ENCODE measurements at places on chromosomes 11 and 22. TPM values are rescaled to one million over a fixed set of nuclear protein-coding genes. Genes with fewer than 3 reads are reported as not detected.

Gene PHRF1
- total RNA-seq = 39.4 TPM

Gene SMIM38
- 0.39 TPM for total RNA-seq

Gene MMP12
- total RNA-seq = not detected

Gene KDM4E
- not detected for total RNA-seq

Gene INPPL1
- 125 TPM for total RNA-seq

Gene APOL3
- 0.60 TPM for total RNA-seq

Gene HEPHL1
- total RNA-seq = 0.13 TPM

Gene LRRC10B
- 1.3 TPM for total RNA-seq

Gene CDC45
- 35.0 TPM for total RNA-seq
